Mammary microvascular endothelial cell (primary cell): ENCODE measurements at places on chromosomes 5 and 9. TPM values are rescaled to one million over a fixed set of nuclear protein-coding genes. Genes with fewer than 3 reads are reported as not detected.

Gene WWC1
- not detected in 2 replicates for total RNA-seq

Gene EPB41L4A
- total RNA-seq = 7.3 and 10.6 TPM in 2 replicates

Gene PCDHA2
- total RNA-seq = 0.10 TPM in 1 of 2 replicates, not detected in the other

Gene PCDHGC4
- total RNA-seq = 0.20 and 0.44 TPM in 2 replicates

Gene GRXCR2
- total RNA-seq = not detected in 2 replicates

Gene OLFM1
- total RNA-seq = 2.1 and 4.7 TPM in 2 replicates

Gene ADRA1B
- 1.3 and 3.1 TPM in 2 replicates for total RNA-seq

Gene FOXD4L6
- total RNA-seq = not detected in 2 replicates

Gene NR6A1
- total RNA-seq = 0.54 and 0.80 TPM in 2 replicates

Gene OBP2B
- total RNA-seq = not detected in 2 replicates

Gene LCN9
- not detected in 2 replicates for total RNA-seq

Gene KIF12
- total RNA-seq = 0.80 and 0.94 TPM in 2 replicates

Gene IFNA13
- total RNA-seq = not detected in 2 replicates
